ENCODE measurements at places on chromosomes 11 and 22.

GRCh38 chr11:20443596-20443995 is 56.1 kb downstream of the PRMT3 start:
- DNase-seq: no peak

DNA sequence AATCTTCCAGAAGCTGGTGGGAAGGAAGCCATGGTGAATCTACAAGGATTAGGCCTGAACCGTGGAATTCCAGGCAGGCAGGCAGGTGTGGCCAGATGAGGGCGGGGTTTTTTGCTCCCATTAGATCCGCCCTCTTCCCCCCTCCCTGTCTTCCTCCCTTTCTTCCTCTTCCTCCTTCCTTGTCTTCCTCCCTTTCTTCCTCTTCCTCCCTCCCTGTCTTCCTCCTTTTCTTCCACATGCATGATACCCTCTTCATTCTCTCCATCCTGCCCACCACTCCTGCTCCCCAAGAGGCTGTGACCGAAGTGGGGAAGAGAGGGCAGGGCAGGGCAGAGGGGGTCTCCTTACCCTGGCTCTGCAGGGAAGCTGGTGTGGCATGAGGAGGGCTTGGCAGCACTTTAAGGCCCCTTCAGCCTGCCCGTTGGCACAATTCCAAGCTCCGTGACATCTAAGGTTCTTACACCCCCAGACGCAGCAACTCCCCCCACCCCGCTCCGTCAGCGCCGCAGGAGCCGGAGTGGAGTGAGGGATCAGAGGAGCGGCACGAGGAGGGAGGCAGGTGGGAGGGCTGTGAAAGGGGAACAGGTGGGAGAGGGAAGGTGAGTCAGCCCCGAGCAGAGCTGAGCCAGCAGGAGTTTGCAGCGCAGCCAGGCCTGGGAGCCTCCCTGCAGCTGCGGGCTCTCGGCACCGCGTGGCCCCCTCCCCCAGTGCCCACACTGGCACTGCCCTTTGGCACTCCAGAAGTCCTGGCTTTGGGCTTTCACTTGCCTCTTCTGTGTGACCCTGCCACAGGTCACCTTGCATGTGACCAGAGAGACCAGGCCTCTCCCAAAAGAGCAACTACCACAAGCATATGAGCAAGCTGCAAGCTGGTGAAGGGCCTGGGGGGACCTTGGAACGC is 32.1 kb downstream of the KCNJ4 start:
- no peak for DNase-seq

DNA sequence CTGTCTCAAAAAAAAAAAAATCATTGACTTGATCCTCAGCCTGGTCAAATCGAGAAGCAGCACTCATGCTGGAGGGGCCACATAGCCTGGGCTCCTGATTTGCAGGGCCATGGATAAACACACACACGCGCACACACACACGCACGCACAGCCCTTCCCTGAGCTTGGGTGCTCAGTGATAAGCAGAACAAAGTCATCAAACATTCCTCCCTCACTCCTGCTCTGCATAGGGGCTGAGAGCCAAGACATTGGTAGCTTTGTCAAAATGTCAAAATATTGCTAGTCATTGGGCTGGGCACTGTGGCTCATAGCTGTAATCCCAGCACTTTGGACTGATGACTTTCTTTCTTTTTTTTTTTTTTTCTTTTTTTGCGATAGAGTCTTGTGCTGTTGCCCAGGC is 34.0 kb upstream of the A4GALT start:
- no peak for DNase-seq

DNA sequence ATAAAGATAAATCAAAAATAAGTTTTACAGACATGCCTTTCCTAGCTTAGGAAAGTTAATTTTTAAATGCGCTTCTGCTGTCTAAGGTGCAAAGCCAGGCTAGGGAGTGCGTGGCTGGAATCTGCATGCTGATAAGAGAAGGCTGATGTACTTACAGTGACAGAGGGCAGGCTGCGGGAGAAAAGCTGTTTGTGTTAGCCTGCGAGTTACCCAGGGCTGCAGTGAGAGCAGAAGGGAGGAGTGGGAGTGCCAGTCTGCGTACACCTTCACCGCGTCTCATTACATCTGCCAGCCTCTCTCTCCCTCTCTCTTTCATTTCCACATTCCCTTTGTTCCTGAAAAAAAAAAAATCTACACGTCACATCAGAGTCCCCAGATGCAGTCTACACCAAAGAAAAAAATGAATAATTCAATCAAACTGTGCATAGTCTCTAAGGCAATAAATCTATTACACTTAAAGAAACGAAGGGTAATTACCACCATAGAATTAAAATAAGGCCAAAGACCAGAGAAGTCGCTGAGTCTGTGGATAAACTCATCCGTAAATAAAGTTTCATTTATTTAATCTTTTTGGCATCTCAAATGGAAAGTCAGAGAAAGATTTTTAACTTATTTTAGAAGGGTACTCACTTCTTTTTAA is 126.4 kb upstream of the C11orf58 start:
- DNase-seq: no peak

DNA sequence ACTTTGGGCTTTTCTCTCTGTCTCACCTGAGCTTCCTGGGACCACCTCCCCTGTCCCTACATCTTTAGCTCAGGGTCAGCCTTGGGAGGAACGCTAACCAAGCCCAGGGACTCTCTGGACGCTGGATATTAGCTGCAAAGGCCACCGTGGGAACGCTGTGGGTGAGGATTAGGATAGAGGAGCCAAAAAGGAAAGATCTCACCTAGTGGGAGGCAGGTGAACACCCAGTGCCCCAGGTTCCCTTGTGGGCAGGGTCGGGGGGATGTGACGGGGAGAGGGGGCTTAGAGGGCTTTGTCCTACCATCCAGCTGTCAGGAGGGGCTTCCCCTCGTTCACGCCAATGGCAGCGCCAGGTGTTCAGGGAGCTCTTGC is 50.2 kb downstream of the LINC01488 start:
- DNase-seq: no peak

- no peak for DNase-seq
Observed at GRCh38 chr22:18044548-18045271, 20.3 kb upstream of the MICAL3 start.

- DNase-seq: no peak
Observed at GRCh38 chr11:117716521-117717440, 80.2 kb downstream of the DSCAML1 start.

GRCh38 chr11:131118247-131118646 is 202.0 kb upstream of the SNX19 start:
- DNase-seq: no peak

- DNase-seq: no peak
Observed at GRCh38 chr11:15627560-15627959, 512.8 kb downstream of the INSC start.

- no peak for DNase-seq
Observed at GRCh38 chr11:100861212-100861611, 174.1 kb downstream of the ARHGAP42 start.

GRCh38 chr11:7982582-7983119 is 4.5 kb upstream of the EIF3F start:
- DNase-seq: no peak

DNA sequence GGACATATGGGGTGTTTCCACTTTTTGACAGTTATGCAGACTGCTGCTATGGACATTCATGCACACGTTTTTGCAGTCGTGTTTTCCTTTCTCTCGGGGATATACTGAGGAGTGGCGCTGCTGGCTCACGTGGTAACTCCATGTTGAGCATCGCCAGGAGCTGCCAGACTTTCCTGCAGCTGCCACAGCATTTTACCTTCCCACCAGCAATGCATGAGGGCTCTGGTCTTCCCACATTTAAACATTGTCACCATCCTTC is 95.4 kb downstream of the TBC1D22A start:
- DNase-seq: no peak

GRCh38 chr11:115333949-115334348 is 170.3 kb downstream of the CADM1 start:
- DNase-seq: no peak

GRCh38 chr11:57597916-57598830 is 688 bp downstream of the SERPING1 start:
- peak; percentile 67 for DNase-seq

DNA sequence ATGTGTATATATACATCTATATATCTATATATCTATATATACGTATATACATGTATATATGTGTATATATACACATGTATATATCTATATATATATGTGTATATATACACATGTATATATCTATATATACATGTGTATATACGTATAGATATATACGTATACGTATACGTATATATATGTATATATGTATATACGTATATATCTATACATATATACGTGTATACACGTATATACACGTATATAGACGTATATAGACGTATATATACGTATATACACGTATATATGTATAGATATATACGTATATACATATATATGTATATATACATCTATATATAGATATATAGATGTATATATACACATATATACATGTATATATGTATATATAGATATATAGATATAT is 25.1 kb upstream of the CAPRIN1 start:
- no peak for DNase-seq

GRCh38 chr11:124481365-124482323 is 36.1 kb upstream of the OR8B8 start:
- peak; percentile 5 for DNase-seq

DNA sequence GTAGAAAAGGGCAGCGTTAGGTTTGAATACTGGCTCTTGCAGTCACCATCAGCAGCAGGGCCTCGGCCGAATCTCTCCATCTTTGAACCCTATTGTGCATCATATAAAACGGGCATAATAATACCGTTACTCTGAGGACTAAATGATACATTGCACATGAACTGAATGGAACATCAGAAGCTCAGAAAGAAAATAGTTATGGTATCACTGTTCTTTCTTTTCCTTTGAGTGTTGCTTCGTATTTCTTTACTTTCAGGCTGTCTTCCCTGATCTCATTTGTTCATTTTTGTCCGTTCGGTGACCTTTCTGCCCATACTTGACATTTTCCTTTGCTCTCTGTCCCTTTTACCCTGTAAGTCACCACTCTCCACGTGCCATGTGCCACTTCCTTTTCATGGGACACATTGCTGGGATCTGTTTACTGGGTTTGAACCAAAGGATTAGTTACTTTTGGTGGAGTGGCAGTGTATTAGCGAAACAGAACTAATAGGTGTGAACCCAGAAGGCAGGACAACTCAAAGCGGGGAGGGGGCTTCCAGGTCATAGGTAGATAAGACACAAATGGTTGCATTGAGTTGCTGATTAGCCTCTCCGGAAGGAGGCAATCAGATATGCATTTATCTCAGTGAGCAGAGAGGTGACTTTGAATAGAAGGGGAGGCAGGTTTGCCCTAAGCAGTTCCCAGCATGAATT is 717 bp upstream of the ZNF202 start:
- DNase-seq: no peak

GRCh38 chr11:130827451-130828377 is 88.6 kb downstream of the SNX19 start:
- peak; percentile 68 for DNase-seq

- no peak for DNase-seq
Observed at GRCh38 chr11:124842305-124842704, 22.9 kb upstream of the ROBO3 start.

DNA sequence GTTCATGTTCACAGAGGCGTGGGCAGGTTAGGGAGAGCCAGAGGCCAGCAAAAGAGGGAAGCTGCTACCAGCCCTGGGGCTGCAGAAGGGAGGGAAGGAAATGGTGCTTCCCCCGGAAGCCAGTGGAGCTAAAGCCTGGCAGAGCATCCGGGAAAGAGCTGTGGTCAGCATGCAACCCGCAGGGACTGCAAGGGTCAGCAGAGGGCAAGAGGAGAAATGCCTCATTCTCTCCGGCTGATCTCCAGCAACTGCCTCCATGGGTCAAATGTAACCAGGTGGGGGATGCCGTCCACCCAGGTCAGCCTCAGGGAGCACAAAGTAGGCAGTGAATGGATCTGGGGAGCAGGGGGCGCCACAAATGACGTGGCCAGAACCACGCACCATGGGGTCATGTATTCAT is 36.9 kb upstream of the PRR5 start:
- DNase-seq: no peak

GRCh38 chr11:11843211-11843621 is 1.4 kb downstream of the USP47 start:
- DNase-seq: no peak

DNA sequence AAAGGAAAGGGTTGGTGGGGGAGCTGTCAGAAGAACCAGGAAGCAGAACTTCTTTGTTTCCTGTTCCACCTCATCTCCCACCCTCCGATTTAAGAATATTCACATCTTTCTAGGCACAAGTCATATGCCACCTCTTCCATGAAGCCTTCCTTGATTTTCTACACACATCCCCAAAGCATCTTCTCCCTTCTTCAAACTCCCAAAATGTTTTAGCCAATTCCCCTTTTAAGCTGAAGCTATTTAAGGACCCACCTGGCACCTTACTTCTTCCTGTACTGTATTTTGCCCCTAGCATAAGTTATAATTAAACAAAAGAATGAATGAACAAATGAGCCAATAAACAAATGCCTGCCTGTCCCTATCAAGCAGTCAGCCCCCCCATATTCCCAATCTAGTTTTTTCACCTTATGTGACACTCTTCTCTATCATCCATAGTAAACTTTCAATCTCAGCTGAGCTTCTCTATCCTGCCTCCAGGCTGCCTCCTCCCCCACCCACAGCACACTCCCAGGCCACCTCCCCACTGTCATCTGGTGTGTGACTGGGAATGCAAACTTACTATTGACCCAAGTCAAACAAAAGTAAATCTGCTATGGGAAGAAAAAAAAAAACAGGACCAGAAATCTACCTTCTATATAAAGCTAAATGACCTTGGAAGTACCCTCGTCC is 3.9 kb downstream of the TNKS1BP1 start:
- no peak for DNase-seq

DNA sequence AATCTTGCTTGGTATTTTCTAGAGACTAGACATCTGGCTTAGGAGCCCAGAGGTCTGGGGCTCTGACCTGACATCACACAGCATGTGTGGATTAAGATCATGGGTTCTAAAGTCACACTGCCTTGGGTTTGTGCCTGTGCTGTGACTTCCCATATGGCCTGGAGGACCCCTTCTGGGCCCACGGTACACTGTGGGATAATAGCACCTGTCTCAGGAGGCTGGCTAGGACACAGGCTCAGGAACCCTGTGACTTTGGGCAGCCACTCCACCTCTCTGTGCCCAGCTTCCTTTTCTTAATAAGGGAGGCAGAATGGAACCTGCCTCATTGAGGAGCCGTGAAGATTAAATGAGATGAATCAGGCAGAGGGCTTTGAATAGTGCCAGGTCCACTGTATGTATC is 99.2 kb upstream of the B3GAT1 start:
- DNase-seq: no peak

- no peak for DNase-seq
Observed at GRCh38 chr11:35343033-35343598, 76.2 kb downstream of the SLC1A2 start.

- DNase-seq: no peak
Observed at GRCh38 chr11:101867951-101868350, 46.9 kb upstream of the CEP126 start.

GRCh38 chr11:65646958-65647701 is 9.2 kb downstream of the SIPA1 start:
- no peak for DNase-seq

DNA sequence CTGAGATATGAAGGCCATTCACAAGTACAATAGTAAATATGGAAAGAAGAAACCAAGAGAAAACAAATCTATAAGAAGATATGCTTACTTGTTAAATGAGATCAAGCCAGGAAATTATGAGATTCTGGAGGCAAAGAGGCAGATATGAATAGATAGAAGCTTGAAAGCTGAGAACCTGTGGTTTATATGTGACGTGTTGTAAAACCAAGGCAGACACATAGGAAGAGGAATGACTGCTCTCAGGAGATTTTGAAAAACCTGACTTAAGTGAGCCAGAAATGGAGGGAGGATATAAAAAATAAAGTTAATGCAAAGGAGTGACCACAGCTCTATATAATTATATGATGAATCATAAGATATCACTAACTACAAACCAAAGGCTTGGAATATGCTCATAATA is 1160.5 kb upstream of the CNTN5 start:
- DNase-seq: no peak
